ENCODE measurements at places on chromosomes 11 and 22.

GRCh38 chr22:40107851-40108378, 69.8 kb upstream of the TNRC6B start:
- DNase-seq: no peak

DNA sequence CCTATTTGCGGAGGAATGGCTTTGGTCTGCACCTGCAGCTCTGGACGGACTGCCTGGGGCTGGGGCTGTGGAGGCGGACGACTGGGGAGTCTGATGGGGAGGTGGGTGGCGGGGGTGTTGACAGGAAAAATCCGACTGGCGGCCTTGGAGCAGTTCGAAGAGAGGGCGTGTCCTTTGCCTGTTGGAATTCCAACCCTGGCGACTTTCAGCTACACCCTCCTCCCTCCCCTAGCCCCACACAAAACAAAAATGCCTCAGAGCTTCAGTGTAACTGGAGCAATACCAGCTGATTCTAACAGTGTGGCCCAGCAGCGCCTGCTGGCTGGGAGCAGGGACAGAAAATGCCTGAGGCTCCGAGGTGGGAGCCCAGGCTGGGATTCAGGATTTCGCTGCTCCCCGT, 85.4 kb downstream of the ATXN10 start:
- DNase-seq: peak; percentile 44

DNA sequence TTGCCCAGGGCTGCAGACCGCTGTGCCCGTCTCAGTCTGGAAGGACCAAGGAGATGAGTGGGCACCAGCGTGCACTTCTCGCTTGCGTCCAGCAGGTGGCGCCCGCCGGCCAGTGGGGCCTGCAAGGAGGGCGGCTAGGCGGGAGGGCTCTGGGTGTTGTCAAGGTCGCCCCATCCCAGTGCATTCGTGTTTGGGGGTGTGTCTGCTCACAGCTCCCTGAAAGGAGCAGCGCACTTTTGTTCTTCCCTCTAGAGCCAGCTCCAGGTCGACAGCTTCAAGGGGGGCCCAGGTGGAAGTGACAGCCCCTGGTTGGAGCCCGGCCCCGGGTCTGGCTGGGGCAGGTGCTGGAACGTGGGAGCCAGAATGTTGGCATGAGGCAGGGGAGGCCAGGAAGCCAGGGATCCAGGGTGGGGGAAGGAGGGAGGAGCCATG, 23.4 kb upstream of the MPPED1 start:
- DNase-seq: peak; percentile 86

- no peak for DNase-seq
Measured at GRCh38 chr11:11672101-11672500, 50.3 kb upstream of the GALNT18 start.

DNA sequence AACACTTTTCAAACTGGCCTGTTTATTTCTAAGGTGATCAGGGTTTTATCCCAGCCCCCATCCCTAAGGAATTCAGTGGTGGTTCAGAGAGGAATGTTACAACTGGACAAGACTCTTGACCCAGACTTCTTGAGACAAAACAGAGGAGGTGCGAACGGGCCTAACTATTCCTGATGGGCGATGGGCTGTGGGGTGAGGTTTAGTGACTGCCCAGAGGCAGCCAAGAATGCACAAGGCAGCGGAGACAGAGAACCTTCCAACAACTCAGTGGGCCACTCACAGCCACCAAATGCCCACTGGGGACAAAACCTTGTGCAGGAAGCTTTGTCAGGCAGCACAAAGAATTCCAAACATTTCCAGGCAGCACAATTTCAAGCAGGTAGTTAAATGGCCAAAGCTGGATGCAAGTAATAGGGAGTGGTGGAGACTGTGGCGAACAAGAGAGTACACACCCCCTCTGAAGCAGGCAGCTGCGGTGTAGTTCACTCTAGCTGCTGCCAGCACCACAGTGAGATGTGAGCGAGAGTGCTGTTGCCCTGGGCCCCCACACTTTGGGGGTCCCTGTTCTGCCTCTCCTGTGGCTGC, 29.2 kb downstream of the SCUBE1 start:
- DNase-seq: no peak

DNA sequence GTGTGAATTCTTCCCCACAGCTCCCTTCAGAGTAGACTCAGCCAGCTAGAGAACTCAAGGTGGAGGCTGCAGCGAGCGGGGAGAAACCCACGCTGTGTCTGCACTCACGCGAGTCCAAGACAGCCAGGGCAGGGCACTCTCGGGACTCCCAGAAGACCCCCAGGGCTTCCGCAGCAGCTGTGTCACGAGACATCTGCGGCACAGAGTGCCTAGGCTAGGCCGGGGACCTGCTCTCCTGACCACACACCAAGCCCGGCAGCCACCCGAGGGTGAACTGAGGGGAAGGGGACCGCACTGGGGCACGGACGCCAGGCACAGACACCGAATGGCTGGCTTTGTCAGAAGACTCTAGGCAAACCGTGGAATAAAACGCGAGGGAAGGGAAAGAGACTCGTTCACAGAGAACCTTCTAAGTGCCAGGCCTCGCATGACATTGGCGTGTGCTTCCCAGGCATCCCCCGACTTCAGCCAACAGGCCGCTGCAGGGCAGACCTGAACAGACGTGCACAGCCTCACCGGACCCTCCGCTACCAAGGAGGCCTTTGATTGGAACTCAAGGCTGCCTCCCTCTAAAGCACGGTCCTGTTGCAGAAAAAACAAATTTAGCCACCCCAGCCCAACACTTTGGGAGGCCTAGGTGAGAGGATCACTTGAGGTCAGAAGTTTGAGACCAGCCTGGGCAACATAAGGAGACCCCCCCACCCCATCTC, 18.2 kb upstream of the MOB2 start:
- DNase-seq: peak; percentile 23

- DNase-seq: no peak
Measured at GRCh38 chr11:72439455-72439854, 5.1 kb upstream of the CLPB start.

DNA sequence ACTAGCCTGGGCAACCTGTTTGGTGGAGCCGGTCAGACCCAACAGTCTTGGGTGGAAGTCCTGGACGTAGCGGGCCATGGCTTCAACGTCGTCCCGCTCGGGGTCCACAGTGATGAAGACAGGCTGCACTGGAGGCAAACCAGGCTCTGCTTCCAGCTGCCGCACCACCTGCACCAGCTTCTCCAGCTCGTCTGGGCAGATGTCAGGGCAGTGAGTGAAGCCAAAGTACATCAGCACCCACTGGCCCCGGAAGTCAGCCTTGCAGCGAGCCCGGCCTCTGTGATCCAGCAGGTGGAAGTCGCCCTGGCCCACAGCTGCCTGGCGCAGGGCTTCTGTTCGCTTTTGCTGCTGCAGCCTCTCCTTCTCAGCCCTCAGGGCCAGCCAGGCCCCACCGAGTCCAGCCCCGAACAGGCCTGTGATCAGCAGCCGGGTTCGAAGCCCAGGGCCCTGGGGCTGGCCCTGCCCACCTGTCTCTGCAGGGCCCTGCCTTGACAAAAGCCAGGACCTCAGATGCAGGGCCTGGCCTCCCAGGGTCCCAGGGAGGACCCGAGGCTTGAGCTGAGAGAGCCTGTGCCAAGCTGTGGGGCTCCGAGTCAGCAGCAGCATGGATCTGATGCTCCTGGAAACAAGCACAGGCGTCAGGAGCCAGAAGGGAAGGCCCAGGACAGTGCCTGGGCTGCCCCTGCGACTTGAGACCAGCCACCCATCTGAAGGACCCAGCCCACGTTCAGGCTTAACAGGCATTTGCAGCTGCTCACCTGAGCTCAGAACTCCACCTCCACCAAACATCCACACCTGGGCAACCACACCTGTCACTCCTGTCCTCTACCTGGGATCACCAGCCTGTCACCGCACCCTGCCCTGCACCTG, 1.4 kb downstream of the SCO2 start:
- DNase-seq: no peak

GRCh38 chr11:94107363-94107762, 21.3 kb upstream of the PANX1 start:
- DNase-seq: no peak

- DNase-seq: no peak
Measured at GRCh38 chr22:50203288-50203687, 2.5 kb downstream of the SELENOO start.

- no peak for DNase-seq
Measured at GRCh38 chr11:109864834-109865547, 228.2 kb upstream of the ZC3H12C start.

GRCh38 chr11:61815790-61816735, 740 bp downstream of the FADS1 start:
- peak; percentile 79 for DNase-seq

DNA sequence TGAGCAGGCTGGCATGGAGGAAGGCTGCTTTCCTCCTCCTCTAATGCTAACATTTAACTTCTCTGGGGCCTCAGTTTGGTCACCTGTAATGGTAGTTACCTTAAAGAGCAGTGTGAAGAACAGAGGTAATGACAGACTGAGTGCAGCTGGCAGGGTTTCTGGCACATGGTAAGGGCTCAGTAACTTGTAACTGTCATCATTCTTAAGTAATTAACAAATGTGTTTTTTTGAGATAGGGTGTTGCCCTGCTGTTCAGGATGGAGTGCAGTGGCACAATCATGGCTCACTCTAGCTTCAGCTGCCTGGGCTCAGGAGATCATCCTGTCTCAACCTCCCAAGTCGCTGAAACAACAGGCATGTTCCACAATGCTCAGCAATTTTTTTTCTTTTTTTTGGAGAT, 242.0 kb upstream of the SYN3 start:
- DNase-seq: peak; percentile 52

DNA sequence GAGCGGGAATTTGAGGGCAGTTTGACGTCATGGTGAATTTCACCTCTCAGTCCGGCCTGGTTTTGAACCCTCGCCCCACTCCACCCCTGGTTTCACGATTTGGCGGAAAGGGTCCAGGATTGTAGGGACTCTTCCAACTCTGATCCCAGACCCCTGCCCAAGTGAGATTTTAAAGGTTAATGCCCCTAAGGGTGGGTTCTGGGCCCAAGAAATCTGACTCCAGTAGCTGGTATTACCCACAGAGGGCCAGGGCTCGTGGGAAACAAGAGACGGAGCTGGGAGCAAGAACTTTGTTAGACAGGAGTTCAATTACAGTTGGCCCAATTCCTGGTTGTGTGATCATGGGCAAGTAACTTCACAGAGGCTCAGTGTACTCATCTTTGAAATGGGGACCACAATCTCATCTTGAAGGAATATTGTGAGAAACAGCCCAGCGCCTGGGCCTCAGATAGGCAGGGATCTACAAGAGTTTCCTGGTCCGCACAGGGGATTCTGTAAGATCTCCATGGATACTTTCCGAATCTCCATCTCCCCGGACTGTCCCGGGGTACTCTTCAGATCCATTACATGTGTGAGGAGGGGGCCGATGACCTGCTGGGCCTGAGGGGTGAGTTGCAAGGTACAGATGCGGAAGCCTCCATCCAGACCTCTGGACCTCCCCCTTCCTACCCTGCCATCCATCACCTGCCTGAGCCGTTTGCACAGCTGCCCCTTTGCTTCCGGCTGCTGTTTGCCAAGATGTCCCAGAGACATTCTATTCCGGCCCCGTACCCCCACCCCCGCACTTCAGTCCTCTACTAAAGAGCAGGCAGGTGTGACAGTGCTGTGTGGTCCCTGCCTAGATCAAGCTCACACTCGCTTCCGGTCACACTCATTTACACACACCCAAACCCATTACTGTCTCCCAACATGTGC, 687 bp upstream of the CALCA start:
- DNase-seq: no peak

DNA sequence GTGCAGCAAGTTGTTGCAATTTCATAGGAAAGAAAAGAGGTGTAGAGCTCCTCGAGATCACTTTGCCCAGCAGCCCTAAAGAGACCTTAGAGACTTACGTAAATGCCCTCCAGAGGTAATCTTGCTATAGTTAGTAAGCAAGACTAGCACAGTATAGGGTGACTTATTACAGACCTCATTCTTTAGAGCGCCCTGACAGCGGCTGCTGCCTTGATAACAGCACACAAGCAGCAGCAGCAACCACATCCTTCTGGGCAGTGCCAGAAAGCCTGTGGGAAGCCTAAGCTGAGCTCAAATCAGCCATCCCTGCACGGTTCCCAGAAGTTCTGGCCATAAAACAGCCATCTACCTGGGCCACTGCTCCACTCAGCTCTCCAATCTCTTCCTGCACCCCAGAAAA, 22.6 kb upstream of the OR56B1 start:
- no peak for DNase-seq

DNA sequence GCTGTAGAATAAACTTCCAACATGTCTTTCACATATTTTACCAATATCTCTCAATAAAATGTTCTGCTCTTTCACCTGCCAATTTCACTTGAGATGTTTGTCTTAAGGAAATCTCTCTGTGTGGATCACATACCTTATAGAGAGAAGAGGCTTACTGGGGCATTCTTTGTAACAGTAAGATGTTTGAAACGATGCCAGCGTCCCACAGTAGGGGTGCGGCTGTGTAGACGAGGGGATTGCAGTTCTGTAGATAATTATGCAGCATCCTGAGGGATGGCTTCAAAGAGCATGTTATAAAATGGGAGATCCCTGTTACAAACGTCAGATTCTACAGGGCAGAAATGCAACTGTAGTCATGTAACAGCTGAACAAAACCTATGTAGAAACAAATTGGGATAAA, 200.0 kb downstream of the TBC1D22A start:
- DNase-seq: no peak

DNA sequence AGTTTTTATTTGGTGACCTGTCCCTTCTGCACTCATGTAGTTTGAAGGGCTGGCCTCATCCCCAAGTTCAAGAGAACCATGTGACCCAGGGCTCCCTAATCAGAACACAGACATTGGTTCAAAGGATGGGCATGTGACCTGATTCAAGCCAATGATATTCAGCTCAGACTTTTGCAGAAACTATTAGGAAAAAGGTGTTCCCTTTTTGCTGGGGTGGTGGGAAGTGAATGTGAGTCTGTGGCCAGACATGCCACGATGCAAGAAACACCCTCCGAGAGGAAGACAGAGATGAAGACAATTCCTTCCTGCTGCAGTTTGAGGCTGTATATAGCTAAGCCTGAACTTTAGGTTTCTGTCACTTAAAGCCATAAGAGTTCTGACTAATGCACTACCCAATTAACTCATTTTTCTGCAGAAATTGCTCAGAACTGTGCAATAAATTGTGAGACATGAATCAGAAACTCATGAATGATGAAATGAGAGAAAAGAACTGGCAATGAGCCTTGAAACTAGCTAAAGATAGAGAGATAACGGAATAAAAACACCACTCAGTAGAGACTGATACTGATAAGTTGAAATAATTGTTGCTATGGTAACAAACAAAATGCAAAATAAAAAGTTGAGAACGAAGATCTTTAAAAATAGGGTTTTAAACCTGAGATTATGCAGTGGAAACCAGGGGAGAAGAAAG, 9.2 kb upstream of the MAPK1 start:
- no peak for DNase-seq

DNA sequence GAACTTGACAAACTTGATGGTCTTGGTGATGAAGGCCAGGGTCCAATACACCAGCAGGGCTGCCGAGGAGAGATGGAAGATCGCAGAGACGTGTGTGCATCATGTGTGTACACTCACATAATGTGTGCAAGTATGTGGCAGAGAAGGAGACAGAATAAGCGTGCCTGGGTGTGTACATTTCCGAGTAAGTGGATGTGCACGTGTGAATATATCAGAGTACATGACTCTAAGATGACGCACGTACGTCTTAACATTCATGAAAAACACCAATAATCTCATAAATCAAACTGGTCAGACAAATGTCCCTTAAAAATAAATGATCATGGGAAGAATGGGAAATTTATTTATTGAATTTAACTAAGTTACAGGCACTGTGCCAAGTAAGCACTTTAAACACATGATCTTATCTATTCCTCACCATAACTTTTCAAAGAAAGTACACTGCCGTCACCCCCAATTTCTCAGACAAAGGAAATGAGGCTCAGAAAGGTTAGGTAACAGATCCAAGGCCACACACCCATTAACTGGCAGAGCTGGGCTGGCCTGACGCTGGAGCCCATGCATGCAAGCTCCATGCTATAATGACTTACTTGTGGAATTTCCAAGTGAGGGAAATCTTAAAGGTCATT, 13.0 kb downstream of the ABCC8 start:
- no peak for DNase-seq

- no peak for DNase-seq
Measured at GRCh38 chr11:102553835-102554282, 23.3 kb upstream of the MMP7 start.

Data from left ventricle myocardium superior (tissue), 1 donor.